ENCODE measurements at places on chromosomes 4 and X. TPM values are rescaled to one million over a fixed set of nuclear protein-coding genes. Genes with fewer than 3 reads are reported as not detected.

- no peak for DNase-seq
These were observed 905.7 kb downstream of the CCSER1 start for GRCh38 chr4:91032725-91033445.

GRCh38 chrX:19646282-19646681 lies 131.0 kb upstream of the MAP3K15 start:
- DNase-seq = no peak

- DNase-seq = peak; percentile 98
These were observed at the start of gene SMIM20 for GRCh38 chr4:25913851-25914669. Gene SMIM20 (plus strand): TSS chr4:25914220. CDS start chr4:25914314, 94 bp downstream.

The GAGE12F gene
- total RNA-seq = not detected

The SATL1 gene
- 2.6 TPM for total RNA-seq

DNA sequence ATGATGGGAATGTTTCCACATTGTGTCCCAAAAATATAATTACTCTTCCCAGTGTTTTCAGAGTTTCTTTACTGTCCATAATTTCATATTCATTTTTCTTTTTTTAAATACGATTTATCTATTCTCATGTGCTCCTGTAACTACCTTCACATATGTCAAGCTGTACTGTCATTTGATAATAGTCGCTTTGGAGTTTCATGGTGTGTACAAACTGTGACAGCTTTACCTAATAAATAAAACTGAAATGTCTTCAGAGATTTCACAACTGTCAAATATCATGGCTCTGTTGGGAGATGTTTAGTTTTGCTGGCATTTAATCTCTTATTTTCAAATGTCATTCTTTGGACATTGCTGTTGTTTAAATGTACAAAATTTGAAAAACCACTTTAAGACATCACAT lies 450.2 kb downstream of the TLL1 start:
- DNase-seq = no peak

- DNase-seq = no peak
These were observed 222.0 kb downstream of the SPRY1 start for GRCh38 chr4:123618606-123619005.

- no peak for DNase-seq
These were observed 52.0 kb downstream of the SEC24D start for GRCh38 chr4:118783887-118784286.

DNA sequence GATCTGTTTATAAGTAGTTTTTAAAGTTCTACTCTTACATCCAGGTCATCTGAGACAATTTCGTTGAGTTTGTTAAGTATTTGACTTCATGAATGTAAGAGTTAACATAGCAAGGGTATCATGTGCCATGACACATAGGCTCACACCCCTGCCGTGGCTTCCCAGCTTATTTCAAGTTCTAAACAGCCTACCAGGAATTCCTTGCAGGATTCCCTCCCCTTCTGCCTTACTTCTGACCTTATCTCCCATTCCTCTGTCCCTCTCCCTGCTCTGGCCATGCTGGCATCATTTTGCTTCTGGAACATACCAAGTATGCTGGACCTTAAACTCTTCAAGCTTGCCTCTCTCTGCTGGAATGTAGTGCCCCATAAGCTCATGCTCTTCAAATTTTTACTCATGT lies 369.9 kb upstream of the PCDH7 start:
- DNase-seq = no peak

DNA sequence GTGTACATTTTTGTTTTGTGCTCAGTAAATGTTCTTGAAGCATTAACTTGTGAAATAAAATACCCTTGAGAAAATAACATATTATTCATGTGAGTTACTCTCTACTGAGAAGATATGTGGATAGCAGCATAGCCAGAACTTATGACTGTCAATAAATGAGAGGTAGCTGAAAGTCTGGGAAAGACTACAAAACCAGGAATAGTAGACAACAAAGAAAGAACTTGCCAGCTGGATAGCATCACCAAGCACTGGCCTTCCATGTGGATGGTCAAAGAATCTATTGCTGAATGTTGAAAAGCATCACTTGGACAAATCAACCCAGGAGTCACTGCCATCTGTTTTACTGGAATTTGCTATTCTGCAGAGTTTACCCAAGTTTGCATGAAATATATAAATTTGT lies 650.0 kb upstream of the HTR2C start:
- DNase-seq = no peak

DNA sequence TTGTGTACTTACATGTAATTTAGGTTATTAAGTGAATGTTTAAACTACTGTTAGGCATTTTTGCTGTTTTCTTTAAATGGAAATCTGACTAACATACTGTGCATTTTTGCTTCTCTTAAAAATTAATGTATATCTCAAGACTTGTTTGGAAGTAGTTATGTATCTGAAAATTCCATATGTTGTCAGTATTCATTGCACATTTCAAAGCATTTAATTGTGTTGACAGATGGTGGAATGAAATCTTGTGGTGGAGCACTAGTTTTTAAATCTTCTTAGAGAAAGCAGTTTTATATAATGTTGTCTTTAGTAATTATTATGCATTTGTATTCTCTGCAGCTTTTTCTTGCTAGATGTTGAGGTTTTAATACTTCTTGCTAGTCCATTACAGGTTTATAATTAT lies 71.5 kb upstream of the MSANTD1 start:
- DNase-seq = no peak

DNA sequence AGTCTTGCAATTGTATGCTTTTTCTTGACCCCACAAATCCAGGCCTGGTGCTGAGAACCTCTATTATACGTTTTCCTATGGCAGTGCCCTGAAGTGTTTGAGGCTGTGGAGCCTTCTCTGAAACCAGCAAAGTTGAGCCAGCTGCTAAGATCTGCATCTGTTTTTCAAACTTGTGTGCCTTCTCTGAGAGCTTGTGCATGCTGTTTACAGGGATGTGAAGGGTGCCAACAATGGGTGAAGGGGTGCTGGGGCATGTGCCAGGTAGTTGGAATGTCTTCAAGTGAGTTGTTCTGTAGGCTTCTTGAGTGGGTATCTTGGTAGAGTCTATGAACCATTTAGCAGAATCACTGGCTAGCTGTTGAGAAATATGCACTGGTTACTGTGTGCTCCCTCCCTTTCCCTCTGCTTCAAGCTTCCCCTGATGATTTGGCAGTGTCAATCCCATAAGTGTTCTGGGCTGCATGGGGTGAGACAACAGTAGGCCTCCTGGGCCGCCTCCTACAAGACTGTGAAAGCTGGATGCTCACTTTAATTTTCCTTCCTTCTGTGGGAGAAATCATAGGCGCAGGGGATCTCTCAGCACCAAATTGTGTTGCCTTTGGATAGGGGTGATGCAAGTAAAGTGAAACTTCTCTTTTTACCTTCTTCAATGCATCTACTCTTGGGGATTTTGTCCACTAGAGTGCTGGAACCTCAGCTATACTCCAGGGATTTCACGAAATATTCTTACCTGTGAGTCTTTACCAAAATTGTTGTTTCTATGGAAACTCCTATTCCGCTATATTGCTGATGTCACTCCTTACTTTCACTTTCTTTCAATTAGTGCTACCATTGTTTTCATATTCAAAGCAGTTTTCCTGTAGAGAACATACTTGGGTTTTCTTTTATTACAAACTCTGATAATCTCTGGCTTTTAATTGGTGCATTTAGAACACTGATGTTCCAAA lies 30.0 kb downstream of the ITM2A start:
- DNase-seq = no peak

DNA sequence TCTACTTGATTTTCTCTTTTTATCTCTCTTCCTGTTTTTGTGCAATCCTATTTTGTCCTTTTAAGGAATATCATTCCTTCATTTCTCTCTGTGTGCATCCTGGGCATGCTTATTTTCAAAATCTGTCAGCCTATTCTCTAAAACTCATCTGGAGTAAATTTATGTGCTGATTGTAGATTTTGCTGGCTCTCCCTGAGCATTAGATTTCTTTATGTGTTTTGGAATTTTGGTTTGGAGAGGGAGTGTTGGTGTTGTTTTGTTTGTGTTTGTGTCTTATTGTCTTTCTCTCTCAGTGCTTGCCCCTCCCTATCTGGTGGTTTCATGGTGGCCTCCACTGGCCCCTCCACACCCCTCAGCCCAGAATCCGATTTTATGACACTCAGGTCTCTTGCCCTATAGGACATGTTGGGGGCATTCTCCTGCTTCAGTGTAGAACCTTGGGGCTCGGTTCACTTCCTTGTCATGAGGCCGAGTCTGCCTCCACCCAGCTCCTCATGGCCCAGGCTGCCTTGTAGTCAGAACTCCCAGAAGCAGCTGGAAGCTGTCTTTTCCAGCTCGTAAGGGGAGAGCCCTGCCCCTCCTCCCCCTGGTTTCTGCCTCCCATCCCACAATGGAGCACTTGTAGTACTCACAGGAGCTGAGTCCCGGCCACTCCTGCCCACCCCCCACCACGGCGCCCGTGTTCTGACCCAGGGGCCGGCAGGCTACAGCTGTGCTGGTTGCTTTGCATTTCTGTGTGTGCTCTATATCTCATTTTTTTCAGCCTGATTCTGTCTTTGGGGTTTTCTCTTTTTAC lies 24.5 kb upstream of the PJA1 start:
- no peak for DNase-seq

The APELA gene
- total RNA-seq = 0.09 TPM

The PPP1R2C gene
- not detected for total RNA-seq

DNA sequence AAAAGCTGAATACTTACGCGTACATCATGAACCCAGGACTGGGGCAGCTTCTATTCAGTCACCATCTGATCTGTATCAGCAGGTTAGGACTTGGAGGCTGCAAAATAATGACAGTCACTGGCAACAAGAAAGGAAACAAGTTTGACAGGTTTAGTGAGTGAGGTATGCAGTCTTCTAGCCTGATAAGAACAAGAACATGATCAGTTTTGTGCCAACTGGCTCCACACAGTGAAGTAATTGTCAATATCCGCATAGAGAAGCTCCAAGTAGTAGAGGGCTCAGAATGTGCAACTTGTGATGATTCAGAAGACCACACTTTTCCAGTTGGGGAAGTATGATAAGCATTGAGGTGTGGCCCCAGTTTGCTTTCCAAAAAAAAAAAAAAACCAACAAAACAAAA lies at the start of gene TMPRSS11F:
TSS of gene TMPRSS11F (minus strand) at position 77 of the 400 bp plus-strand sequence. CDS start at position 28, 49 bp downstream.
- DNase-seq = no peak

The EOLA1 gene
- total RNA-seq = 10.0 TPM

The MAGEC1 gene
- total RNA-seq = not detected

GRCh38 chr4:80140194-80140593 lies 57.1 kb upstream of the PRDM8 start:
- no peak for DNase-seq

- DNase-seq = no peak
These were observed 35.7 kb upstream of the EGFL6 start for GRCh38 chrX:13533726-13534125.

The XK gene
- total RNA-seq = 4.1 TPM

The NAT8L gene
- 9.2 TPM for total RNA-seq

DNA sequence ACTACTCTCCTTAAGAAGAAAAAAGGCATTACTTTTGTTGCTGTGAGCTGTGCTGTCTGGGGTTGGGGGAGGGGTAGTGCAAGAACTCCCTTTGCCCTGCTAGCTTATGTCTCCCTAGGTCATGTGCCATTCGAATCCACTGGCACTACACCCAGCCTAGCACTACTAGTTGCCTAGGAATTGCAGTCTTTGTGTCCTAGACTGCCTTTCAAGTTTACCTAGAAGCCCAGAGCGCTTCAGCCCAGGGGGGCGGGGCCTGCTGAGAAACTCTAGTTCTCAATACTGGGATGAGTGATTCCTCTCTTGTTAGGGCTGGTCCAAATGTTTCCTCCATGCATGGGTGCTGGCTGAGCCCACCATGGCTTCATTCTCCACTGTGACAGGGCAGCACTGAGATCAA lies 1011.5 kb downstream of the PCDH19 start:
- DNase-seq = no peak

The ZAR1 gene
- total RNA-seq = 0.27 TPM

- DNase-seq = peak; percentile 87
These were observed 71.0 kb downstream of the SNCA start for GRCh38 chr4:89765966-89766365.

The XG gene
- total RNA-seq = not detected

The NUP62CL gene
- 7.8 TPM for total RNA-seq

DNA sequence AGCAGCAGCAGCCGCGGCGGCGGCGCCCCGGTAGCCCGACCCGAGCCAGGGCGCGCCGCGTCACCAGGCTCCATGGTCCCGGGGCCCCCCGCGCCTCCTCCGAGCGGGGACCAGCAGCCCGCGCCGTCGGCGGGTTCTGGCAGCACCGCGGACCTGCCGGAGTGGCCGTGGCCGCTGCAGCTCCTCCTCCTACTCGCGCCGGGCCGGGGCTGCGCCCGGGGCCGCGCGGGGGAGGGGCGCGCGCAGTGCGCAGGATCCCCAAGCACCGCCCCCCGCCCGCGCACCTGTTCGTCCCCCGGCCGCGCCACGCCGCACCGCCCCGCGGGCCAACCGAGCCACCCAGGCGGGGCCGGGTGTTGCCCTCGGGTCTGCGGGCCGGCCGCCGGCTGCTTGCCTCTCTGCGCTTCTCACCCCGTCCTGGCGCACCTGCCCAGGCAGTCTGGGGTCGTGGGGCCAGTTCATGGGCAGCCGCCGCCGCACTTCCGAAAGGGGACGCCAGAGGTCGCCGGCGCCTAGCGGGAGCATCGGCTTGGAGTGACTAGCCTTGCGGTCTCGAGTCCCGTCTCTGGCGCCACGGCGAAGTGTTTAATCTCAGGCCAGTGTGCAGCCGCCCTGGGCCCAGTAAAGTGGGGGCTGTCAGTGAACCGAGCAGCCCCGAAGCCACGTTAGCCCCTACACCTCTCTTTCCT lies at the start of gene SLC9A7:
TSS of gene SLC9A7 (minus strand) at position 163 of the 689 bp plus-strand sequence. CDS start at position 74, 89 bp downstream.
- peak; percentile 63 for DNase-seq

DNA sequence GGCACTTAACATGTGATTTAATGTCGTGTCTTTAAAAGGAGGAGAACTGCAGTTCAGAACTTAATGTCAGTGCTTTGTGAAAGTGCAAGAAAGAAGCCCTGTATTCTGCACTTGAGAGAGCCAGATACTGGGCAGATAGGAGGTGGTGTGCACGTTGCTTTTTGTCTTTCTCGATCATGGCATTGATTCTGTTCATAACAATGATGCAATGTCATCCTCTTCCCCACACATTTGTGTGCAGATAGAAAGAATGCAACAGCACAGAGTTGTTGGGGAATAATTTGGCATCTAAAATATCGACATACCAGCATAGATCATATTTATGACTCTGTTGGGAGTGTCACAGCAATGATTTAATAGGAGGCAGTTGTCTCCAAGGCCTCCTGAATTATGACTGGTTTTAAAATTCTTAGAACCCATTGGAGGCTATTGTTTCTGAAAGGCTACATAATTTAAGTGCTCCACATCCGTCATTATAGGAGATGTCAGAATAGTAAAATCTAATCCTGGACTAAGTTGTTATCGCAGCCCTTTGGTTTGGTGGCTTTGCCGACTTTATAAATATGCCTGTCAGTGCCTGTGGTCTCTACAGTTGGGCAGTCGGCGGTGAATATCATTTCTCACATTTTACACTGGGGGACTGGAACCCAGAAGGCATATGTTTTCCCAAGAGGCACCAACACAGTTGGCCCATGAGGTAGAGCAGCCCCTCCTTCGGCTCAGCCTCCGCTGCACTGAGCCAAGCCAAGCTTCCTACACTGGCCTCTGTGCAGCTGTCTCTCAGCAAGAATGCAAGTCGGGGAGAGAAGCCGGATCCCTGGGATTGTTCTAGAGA lies 124.9 kb downstream of the PTTG2 start:
- no peak for DNase-seq

GRCh38 chr4:172996571-172997216 lies 171.9 kb upstream of the GALNT7 start:
- no peak for DNase-seq

- DNase-seq = peak; percentile 17
These were observed 29.6 kb downstream of the ADH7 start for GRCh38 chr4:99405433-99406115.

GRCh38 chr4:159498446-159499115 lies 395.7 kb downstream of the RAPGEF2 start:
- peak; percentile 74 for DNase-seq
